ENCODE measurements at places on chromosomes 4 and X.

GRCh38 chr4:96471956-96472867, 632.3 kb downstream of the PDHA2 start:
- no peak for DNase-seq

DNA sequence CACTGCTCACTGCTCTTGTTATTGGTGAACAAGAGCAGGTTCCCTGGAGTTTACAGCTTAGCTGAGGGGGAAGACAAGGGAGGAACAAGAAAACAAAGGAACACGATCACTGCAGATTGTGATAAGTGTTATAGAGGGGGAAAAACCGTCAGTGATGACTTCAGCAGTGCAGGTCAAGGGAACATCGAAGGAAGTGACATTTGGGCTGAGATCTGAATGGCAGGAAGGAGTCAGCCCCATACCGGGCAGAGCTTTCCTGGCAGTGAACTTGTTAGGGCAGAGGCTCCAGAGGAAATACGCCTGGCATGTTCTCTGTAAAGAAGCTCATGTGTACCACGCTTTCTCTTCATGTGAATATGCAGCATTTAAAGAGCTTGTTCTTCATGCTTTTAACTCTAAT, 78.1 kb downstream of the LDB2 start:
- no peak for DNase-seq

- no peak for DNase-seq
Observed at GRCh38 chrX:9701790-9702189, 63.9 kb downstream of the GPR143 start.

DNA sequence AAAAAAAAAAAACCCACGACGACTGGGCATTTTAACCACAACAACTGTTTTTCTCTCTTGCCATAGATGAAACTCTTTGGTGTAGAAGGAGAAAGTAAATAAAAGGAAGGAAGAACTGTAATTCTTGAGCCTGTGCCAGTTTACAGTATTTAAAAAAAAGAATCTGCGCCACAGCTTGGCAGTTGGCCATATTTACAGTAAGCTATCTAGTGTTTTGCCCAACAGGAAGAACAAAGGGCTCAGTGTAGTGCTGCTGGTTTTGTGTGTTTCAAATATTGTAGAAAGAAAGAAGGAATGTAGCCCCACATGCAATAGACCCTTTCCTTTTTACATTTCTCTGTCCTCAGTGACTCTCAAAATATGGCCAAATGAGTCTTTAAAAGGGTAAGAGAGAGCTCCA, 66.1 kb downstream of the NR3C2 start:
- peak; percentile 77 for DNase-seq
